ENCODE measurements at places on chromosomes 12 and 14.

- DNase-seq = no peak
Measured at GRCh38 chr12:113299619-113300237, 35.2 kb downstream of the SLC8B1 start.

GRCh38 chr14:81449114-81449513, 49.0 kb upstream of the STON2 start:
- no peak for DNase-seq

DNA sequence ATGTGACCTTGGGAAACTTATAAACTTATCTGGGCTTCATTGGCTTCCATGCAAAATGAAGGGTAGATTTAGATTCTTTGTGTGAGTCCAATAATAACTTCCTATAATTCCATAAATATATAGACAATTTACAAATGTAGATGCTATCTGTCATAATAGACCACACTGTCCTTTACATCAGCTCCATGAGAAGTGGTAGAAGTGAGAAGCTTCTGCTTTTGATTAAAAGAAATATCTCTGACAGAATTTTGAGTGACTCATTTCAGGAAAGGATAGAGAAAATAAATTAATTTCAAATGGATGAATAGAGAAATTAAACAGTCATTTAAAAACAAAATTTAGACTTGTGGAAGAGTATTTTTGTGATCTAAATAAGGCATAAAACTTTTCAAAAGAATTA, 329.7 kb upstream of the ATP2B1 start:
- no peak for DNase-seq

GRCh38 chr14:54894995-54895394, 7.6 kb downstream of the GCH1 start:
- DNase-seq = no peak

- no peak for DNase-seq
Measured at GRCh38 chr14:20688167-20688839, at the start of gene ANG. Gene ANG, plus strand, starts transcription at chr14:20688764. Its CDS starts 4,801 bp downstream, at chr14:20693565.

DNA sequence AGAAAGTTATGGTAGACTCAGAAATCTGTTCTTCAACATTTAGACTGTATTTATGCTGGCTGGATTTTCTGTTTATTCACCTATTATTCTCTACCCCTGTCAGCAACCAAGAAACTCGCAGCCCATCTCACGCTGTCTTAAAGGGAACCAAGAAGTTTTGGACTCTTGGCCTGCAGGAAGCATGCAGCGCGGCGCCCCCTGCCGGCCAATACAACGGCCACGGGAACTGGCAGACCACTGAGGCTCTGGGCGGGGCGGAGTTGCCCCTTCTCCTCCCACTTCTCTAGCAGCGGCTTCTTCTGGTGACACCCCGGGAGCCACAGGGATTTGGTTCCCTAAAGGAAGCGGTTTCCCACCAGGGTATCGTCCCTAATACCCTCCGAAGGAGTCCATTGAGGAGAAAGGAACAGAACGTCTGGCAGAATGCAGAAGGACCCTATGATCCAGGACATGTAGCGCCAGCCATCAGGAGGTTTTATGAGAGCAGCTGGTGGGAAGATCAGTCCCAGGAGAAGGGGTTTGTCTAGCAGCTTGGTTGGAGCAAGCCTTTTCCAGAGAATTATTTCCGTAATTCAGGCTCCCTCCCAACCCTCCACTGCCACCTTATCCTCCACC, 21.0 kb upstream of the RNASE2 start:
- no peak for DNase-seq

DNA sequence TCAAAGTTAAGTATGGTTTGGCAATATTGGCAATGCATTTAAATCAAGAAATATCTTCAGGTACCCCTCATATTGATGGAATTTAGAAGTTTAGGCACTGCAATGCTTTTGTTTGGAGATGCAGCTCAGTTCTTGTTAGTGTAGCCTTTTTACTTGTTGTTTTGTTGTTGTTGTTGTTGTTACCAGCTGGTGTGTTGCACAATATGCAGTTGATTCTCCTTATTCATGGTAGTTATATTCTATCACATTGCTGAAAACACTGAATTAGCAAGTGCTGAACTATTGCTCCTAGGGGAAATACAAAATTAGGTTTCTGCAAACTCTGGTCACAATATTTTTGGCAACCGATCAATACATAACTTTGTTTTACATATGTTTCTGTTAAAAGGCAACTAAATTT, 34.8 kb downstream of the CCER1 start:
- no peak for DNase-seq

DNA sequence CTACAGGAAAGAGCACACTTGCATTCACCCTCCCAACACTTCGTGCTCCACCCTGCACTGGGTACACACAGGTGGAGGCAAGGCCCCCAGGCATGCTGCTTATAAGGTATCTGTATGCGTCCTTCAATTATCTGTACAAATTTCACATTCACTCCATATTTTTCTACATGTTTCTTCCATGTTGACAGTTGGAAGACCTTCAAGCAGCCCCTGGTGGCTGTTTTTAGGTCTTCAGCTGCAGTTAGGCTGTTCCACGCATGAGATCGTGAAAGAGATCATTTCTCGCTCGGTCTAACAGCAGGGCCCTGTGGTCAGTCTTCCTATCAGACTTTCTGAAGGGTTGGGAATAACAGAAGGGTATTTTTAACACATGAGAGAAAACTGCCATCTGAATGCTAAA, 47.1 kb downstream of the PLXNC1 start:
- DNase-seq = no peak

DNA sequence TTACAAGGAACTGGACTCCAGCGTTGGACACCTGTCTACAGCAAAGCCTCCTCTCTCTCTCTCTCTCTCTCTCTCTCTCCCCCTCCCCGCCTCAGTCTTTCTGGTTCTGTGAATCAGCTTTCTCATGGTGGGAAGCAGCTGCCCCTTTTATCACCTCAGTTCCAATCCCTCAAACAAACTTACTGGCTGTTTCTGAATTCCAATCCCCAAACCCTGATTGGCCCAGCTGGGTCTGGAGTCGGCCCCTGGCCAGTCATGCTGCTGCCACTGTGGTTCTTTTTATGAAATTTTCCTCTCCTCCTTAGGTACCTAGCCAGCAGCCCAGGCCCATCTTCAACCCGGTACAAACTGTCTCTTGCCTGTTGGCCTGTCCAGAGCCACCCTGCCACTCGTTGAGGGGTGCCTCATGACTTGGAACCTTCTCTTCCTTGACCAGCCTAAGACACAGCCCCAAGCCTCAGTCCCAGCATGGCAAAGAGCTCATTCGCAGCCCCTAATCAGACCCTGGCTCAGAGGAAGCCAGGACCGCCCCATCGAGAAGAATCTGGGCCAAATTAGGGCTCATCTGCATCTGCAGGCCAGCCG, 9.4 kb upstream of the MORN3 start:
- DNase-seq = no peak

DNA sequence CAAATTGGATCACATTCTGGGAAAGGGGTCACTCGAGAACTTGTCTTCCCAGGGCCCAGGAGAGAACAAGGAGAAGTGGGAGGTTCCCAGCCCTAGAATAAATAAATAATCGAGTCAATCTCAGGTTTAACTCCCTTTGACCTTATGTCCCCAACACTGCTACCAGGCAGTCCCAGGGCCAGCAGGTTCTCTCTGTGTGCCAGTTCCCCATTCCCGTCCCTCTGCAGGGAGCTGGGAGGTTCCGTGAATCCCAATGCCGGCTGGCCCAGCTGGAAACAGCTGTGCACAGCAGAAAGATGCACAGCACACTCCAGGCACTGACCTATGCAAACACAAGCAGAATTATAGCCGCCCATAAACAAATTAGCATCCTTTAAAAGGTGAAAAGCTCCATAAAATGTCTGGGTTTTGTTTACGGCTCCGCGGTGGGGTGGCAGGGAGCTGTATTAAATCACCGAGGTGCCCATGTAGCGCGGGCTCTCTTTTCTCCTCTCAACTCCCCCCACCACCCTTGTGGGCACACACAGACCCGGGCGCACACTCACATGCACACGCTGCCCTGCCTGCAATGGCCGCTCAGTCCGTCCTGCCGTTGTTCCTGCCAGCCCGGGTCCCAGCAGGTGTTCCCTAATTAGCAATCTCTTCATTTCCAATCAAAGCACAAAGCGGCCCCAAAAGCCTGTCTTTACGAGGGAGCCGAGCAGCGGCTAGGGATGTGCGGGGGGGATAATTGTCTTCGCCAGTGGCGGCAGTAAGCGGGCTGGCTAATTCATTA, 46.6 kb upstream of the ESRRB start:
- DNase-seq = no peak

- DNase-seq = no peak
Measured at GRCh38 chr12:2335916-2336315, 283.1 kb downstream of the CACNA1C start.

DNA sequence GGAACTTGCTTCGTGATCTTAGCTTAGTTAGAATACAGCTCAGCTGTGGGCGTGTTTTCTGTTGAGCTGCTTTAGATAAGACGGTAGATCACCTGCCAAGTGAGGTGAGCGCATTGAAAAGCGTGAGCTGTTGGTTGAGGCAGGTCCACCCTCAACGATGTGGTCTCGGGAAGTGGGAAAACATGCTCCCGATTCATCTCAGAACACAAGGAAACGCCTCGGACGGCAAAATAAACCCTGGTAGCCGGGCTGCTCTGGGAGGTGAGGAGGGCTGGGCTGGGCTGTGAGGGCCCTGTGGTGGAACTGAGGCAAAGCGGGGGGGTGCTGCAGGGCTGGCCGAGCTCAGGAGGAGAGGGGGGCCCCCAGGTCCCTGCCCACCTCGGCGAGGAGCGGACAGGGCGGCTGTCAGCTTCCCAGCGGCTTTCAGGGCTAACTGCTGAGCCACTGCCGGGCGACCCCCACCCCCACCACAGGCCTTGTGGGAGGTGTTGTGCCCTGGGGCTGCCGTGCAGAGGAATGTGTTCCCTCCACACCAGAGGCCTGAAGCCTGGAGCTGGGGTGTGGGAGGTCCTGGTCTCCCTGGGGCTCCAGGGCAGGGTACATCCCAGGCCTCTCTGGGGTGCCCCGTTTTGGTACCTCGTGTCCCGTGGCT, 30.7 kb downstream of the NOC4L start:
- DNase-seq = no peak

- DNase-seq = no peak
Measured at GRCh38 chr12:80415466-80415865, 28.6 kb upstream of the PTPRQ start.

- DNase-seq = peak; percentile 20
Measured at GRCh38 chr14:104891121-104891551, 26.1 kb downstream of the CEP170B start.

- DNase-seq = no peak
Measured at GRCh38 chr12:90250766-90251165, 542.1 kb upstream of the ATP2B1 start.

DNA sequence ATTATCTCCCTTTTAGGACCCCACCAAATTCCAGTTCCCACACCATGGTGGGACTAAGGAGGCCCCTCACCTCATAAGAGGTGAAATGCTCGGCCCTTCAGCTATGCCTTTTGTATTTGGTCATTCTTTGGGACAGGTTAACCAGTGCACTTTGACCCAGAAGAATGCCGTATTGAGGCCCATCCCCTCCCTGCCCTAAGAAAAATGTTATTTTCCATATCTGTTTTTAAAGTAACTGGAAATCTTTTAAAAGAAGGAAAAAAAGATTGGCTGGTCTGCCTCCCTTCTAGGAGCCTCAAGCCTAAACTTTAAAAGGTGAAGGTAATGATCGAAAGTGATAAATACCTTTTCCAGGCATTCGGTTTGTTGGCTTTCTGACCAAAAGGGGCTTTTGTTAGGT, 5.7 kb upstream of the HOXC13 start:
- DNase-seq = no peak

GRCh38 chr12:50742776-50743175, 21.1 kb upstream of the ATF1 start:
- no peak for DNase-seq

DNA sequence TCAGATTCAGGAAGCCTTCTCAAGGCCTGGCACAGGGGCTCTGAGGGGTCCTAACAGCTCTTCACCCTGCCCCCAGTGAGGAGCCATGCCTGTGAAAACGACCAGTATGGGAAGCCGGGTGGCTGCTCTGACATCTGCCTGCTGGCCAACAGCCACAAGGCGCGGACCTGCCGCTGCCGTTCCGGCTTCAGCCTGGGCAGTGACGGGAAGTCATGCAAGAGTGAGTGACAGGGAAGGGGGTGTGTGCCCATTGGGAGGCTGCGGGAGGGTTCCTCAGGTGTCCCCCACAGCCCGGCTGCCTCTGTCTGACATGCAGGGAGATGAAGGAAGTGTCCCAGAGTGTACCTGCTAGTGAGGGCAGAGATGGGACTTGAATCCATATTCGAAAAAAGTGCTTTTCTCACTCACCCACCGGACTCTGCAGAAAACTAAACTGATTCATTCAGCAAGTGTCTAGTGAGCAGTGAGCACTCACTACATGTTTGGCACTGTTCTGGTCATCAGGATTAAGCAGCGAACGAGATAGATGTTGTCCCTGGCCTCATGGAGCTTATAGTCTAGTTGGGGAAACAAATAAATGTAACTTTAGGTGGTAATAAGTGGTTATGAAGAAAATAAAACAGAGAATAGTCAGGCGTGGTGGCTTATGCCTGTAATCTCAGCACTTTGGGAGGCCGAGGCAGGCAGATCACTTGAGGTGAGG, 9.4 kb upstream of the LRP1-AS start:
- DNase-seq = no peak

- no peak for DNase-seq
Measured at GRCh38 chr14:94886931-94887330, 117.0 kb upstream of the GSC start.

DNA sequence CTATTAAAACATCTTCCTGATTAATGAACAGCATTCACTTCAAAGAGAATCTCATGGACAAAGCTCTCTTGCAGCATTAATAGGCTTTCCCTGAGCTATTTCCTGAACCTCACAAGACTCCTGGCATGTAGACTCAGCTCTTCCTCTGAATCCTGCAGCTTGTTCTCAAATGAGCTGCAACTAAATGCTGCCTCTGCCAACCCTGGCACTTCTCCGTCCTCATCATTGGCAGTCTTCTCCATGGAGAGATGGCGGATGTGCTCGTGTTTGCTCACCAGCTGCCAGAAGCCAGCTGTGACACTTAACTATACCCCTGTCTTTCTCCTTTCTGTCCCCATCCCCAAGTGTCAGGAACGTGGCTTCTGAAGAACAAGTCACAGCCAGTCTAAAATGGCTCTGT, 232.1 kb downstream of the FOXN3 start:
- DNase-seq = no peak

DNA sequence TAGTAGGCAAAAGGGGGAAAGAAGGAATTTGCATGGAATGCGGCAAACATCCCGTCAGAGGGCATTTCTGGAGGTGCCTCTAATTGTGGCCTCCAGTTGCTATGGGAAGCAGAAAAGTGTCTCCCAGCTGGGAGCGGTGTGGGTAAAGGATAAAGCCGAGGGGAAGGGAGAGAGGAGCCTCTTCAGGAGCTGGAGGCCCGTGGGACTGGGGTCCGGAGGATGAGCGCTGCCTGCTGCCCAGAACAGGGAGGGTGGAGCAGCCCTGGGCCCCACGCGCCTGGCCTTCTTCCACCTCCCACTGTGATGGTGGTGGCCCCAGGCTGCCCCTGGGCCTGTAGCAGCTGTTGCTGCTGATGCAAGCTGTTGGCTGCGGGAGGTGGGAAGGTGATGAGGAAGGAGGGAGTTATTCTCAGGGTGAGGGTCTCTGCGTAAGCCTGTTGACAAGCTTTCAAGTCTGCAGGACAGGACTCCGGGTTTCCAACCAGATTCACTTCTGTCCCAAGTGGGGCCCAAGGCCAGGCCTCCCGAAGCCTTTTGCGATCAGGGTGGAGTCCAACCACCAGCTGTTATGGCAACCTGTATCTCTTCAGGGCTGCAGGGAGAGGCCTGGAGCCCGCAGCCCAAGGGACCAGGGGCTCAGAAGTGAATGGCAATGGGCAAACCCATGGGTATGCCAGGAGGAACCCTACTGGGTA, 19.1 kb upstream of the PGF start:
- DNase-seq = no peak
